ENCODE measurements at places on chromosomes 1 and 21.

- no peak for DNase-seq
Observed at GRCh38 chr1:156160000-156160742, 6.8 kb downstream of the SEMA4A start.

DNA sequence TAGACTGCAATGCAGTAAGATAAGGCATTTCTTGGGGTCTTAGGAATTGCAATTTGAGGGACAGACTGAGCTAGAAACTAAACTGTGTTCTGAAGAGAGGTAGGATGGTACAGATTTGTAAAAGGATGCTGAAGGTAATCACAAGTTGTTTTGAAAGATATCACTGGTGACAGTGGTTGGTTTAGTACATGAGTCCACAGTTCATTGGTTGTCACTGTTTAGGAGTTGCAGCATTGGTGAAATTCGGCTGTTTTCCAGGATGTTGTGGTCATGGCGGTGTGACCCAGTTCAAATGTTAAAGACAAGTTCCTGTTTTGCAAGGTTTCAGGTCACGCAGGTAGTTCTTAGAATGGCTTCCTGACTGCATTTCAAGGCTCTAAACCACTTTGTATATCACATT lies 292.8 kb upstream of the B3GALT2 start:
- no peak for DNase-seq

- DNase-seq, result no peak
Observed at GRCh38 chr1:181931873-181932272, 129.6 kb downstream of the ZNF648 start.

GRCh38 chr1:42034426-42034825 lies 115.7 kb upstream of the HIVEP3 start:
- DNase-seq, result no peak

- no peak for DNase-seq
Observed at GRCh38 chr1:74690364-74690696, 16.7 kb upstream of the ERICH3 start.

DNA sequence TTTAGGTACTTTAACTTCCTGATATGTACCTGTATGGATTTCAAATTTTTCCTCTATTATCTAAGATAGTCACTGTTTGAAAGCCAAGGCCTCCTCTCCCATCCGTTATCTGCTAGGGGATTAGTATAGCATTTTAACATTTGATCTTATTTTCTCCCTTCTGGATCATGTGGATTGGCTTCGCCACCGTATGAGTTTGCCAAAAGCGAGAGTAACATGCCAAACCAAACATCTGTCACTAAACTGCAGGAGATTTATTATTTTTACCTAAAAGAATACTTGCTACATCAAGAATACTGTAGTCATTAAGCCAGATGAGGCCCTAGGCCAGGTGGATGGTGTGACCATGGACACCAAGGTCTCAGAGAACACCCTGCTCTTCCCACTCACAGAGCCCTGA lies 28.5 kb upstream of the EEIG2 start:
- no peak for DNase-seq

GRCh38 chr1:210692796-210693195 lies 364.1 kb downstream of the HHAT start:
- DNase-seq, result no peak

- DNase-seq, result no peak
Observed at GRCh38 chr1:30908696-30909364, at the start of gene SDC3. Gene SDC3 (minus strand): TSS chr1:30908758. CDS start chr1:30908586, 172 bp downstream.

DNA sequence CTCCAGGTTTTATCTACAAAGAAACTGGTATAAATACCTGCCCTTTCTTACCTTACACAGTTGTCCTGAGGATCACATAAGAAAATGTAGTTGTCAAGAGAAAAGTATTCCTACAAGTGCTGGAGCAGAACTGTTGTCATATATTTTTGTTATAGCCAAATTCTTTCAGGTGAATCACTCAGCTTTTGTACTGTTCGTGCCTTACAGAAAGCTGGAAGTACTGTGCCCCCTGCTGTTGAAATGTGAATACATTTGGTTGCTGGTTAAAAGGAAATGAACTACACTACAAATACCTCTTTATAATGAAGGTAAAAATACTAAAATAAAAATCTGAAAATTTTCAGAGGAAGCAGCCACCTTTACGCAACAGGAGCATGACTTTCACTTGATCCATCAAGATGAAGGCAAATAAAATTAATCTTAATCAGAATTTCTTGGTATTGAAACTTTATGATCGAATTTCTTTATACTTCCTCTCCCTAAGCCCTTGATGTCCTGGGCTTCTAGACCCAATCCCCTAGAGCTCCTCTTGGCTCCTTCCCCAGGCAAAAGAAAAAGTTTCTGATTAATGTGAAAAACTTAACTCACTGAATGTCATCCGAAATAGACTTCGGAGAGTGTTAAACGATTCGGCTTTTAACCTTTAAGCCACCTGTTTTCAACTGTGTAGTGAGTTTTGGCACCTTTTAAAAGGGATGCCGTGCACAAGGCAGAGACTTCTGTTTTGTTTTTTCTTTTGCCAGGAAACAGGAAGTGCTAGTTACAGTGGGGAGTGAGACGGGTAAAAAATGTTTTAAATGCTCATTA lies 12.5 kb downstream of the CHML start:
- peak; percentile 53 for DNase-seq

GRCh38 chr1:205239078-205239477 lies 11.3 kb downstream of the TMCC2 start:
- no peak for DNase-seq

DNA sequence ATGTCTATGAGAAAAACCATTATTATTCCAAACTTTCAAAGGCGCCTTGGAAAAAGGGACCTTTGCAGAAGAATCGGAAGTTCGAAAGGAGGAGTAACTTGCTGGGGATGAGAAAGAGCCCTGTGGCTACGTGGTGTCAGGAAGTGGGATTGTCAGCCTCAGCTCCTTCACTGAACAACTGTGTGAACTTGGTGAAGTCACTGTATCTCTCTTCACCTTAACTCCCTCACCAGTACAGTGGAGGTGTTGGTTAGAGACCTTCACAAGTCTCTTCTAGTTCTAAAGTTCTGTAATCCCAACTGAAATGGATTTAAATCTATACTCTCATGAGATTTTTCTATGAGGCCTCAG lies 285.6 kb downstream of the CACNA1E start:
- DNase-seq, result no peak

DNA sequence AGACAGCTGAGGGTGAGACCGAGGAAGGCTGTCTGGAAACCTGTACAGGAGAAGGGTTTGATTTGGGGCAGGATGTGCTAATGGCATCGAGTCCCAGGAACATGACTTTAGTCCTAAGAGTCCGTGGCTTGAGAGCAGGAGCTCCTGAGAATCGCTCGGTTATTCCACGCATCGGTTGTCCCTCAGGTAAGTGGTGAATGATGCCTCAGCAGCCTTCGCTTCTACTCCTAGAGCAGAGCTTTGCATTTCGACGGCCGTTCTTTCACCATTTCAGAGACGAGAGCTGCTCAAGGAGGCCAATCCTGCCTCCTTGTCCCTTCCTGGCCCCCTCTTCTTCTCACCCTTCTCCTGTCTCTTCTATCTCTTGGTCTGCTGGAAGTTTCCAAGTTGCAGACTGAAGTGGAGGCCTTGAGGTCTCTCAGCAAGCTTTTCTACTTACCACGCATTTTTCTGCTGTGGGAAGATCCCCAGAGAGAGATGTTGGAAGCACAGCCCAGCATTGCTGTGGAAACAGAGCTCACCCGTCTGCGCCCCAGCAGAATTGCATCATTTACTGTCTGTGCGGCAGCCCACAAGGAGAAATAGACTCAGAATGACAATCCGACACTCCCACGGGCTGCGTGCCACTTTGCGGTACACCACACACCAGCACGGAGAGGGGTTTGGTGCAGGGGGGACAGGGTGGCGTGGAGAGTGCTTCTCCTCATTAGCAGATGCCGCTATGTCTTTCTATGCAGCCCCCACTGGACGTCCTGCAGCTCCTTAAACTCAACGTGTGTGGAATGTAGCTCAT lies 270.7 kb upstream of the C1orf174 start:
- DNase-seq, result no peak

GRCh38 chr1:228364706-228365213 lies 41.9 kb downstream of the TRIM11 start:
- no peak for DNase-seq

- DNase-seq, result peak; percentile 24
Observed at GRCh38 chr1:214331827-214332423, 51.0 kb downstream of the SMYD2 start.

GRCh38 chr1:48054232-48054631 lies 57.0 kb upstream of the TRABD2B start:
- DNase-seq, result no peak

DNA sequence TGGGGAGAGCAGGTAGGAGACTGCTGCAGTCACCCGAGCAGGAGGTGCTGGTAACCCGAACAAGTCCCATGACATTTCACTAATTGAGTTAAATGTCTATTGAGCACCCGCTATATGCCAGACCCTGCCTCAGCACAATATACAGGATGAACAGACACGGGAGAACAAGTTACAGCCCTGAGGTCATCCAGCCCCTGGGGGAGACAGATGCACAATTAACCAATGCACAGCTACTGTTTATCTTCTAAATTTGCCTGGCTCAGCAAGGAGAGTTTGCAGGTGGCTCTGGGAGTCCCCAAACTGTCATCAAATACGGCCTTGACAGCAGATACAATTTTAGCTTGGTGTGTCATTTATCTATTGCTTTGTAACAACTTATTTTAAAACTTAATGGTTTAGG lies 18.1 kb downstream of the CITED4 start:
- DNase-seq, result no peak

DNA sequence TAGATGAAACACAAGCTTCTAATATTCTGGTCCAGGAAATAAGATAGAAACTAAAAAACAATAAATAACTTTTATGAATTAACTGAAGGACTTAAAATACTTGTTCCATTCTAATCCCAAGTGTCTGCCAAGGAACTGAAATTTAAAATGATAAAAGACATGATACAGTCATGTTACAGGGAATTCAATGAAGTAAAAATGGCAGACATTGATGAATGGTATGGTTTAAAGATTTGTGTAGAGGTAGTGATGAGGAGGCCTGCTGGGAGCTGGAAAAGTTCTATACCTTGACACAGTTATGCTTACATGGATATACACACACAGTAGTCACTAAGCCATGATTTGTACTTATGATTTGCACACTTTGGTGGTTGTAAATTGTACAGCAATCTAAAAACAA lies 2.1 kb upstream of the UBR4 start:
- no peak for DNase-seq

DNA sequence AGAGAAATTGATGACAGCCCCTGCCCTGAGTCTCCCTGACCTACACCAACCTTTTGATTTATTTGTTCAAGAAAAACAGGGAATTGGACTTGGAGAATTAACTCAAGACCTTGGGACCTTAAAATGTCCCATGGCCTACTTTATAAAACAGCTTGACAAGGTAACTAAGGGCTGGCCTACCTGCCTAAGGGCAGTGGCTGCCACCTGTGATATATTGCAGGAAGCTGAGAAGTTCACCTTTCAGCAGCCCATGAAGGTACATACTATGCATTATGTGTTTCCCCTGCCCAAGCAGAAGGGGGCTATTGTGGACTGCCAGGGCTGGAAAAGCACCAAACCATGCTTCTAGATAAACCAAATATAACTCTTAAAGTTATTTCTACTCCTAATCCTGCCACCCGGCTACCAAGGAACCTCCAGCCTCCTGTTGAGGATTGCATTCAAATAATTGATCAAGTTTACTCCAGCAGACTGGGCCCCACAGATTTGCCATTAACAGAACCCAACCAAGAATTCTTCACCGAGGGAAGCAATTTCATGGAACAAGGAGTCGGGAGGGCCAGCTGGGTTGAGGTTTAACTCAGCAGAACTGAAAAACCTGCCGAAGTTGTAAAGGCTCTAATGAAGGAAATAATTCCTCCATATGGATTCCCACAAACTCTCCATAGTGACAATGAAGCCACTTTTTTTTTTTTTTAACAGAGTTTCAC lies 28.2 kb downstream of the LACTBL1 start:
- DNase-seq, result no peak

DNA sequence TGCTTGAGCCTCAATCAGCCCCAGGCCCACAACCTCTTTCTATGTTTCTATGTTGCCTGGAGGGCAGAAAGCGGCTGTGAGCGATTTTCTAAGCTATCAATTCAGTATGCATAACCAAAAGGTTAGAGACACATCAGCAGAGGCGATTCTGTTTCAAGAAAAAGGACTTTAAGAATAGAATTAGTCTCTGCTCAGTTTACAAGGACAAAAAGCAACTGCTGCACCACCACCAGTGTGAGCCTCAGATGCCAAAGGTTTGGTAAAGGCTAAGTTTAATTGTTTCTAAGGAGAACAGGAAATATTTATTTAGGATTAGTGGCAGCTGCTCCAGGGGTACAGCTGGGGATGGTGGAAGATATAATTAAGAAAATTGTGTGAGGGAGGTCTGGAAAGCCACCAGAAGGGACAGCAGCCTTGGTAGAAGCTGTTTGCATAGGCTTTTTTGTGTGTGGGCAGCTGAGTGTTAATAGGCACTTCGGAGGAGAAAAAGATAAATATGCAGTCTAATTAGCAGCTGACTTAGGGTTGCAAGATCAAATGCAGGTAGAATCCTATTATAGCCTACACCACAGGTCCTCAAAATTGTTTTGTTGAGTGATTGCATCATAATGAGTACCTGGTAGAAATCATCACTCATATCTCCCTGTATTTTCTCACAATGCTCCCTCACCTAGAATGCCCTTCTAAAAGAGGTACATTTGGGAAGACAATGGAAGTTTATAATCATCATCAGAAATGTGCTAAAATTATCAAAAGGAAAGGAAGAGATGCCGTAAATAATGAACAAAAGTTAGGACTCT lies 35.8 kb downstream of the ZC3H11B start:
- DNase-seq, result no peak

- peak; percentile 73 for DNase-seq
Observed at GRCh38 chr1:8671306-8671917, 146.0 kb downstream of the RERE start.

DNA sequence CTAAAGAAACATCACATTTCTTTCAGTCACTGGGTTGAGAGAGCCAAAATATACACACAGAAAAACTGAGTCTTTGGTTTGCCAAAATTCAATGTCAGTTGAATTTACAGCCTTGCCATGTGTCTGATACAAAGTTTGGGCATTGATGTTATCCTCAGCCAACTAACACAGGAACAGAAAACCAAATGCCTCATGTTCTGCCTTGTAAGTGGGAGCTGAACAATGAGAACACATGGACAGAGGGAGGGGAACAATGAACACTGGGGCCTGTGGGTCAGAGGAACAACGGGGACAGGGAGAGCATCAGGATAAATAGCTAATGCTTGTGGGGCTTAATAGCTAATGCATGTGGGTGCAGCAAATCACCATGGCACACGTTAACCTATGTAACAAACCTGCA lies 39.6 kb upstream of the C21orf91 start:
- DNase-seq, result no peak

DNA sequence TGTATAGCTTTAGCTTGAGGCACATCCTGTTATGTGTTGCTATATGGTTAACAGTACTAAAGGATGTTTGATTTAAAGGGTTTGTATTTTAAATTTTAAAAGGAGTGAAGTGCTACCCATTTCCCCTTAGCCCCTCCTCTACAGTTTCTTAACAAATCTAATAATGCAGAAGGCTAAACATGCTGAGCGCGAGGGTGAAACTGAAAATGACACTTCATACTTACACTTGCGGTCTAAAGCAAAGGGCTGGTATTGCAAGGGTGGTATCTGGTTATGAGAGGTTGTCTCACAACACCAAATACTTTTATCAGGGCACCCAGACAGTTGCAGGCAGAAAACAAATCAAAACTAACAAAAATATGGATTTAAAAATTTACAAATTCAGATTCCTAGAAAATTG lies 172.3 kb downstream of the SIPA1L2 start:
- DNase-seq, result no peak

- DNase-seq, result no peak
Observed at GRCh38 chr1:173995475-173995874, 26.7 kb downstream of the RC3H1 start.

Data from fibroblast of the conjunctiva (primary cell).